Prostate gland (tissue), 2 donors: ENCODE measurements at places on chromosomes 2 and 18. TPM values are rescaled to one million over a fixed set of nuclear protein-coding genes. Genes with fewer than 3 reads are reported as not detected.

UGT1A10 gene
- not detected for total RNA-seq

TP53I3 gene
- total RNA-seq = 26.2 TPM

DNA sequence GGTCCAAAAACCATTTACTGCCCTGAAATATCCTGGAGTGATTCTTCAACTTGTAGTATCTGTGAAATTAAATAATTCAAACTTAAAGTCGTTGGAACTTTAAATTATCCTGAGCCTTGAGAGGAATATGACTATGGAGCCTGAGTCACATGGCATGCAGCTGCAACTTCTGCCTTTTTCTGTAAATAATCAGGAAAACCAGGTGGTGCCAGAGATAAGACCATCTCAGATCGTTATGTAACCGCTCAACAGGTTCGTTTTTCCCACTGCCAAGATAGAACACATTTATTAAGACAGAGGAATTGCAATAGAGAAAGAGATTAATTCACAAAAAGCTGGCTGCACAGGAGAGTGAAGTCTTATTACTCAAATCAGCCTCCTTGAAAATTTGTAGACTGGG, 876.5 kb downstream of the SUCLG1 start:
- H3K27ac ChIP-seq = no peak overlapping the region
- DNase-seq = no peak
- no peaks in the 10 kb centered on the region for H3K36me3 ChIP-seq
- no peaks in the 10 kb centered on the region for H3K27me3 ChIP-seq
- no peak overlapping the region for H3K4me3 ChIP-seq

DNA sequence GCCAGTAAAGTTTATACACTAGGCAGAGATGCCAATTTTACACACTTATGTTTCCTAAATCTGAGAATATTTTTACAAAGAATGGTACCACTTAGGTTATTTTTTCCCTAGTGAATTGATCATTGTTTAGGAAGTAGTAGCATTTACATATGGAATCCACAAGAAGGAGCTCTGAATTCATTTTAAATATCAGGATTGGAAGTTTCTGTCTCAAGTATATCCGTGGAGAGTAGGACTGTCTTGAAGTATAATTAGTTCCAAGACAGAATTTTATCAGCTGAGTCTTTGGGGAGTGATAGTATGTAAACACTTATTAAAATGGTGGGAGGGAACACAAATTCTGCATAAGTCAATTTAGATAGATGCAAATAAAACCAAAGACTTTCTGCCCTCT, 82.3 kb upstream of the FAM98A start:
- H3K27ac ChIP-seq = no peak overlapping the region
- H3K36me3 ChIP-seq = no peaks in the 10 kb centered on the region
- H3K4me1 ChIP-seq = no peaks in the 10 kb centered on the region

DNA sequence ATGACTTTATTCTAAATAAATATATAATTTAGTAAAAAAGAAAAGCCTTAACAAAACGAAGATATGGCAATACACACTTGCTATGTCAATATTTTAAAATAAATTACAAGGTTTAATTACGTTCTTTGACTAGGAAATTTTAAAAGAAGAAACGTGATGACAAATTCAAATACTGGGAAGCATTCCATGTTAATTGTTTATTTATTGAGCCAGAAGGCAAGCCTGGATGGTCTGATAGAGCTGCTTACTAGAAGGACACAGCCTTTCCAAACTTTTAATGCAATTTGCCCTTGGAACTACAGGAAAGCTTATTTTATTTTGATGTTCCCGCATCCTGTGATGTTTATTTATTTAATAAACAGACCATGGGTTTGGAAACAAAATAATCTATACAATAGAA, 33.4 kb upstream of the DSEL start:
- H3K4me3 ChIP-seq = no peak overlapping the region
- H3K27ac ChIP-seq = no peak overlapping the region

DNA sequence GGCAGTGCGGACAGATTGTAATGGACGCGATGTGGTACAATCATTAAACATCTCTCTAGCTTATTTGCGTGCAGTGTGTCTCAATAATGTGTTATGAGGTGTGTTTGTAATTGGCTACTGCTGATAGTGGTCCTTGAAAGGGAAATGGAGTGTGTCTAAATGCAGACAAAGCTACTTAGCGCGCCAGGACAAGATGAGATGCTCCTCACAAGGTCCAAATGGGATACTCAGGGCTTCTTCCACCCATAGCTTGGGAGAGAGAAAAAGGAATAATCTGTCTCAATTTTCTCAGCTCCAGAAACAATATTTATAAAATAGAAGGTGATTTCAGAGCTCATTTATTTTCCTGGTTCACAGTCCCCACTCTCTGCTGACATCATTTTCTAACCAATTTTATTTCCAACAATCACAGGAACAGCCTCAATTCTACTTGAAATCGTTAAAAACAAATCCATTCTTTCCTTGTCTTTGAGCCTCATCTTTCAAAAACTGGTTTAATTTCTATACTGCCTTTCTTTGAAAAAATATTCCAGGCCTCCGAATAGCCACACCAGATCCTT, 28.5 kb downstream of the GALNT14 start:
- H3K36me3 ChIP-seq = no peaks in the 10 kb centered on the region
- no peaks in the 10 kb centered on the region for H3K27me3 ChIP-seq
- no peak for DNase-seq
- H3K4me1 ChIP-seq = no peaks in the 10 kb centered on the region
- no peak overlapping the region for H3K27ac ChIP-seq
